ENCODE measurements at places on chromosomes 3 and 15.

DNA sequence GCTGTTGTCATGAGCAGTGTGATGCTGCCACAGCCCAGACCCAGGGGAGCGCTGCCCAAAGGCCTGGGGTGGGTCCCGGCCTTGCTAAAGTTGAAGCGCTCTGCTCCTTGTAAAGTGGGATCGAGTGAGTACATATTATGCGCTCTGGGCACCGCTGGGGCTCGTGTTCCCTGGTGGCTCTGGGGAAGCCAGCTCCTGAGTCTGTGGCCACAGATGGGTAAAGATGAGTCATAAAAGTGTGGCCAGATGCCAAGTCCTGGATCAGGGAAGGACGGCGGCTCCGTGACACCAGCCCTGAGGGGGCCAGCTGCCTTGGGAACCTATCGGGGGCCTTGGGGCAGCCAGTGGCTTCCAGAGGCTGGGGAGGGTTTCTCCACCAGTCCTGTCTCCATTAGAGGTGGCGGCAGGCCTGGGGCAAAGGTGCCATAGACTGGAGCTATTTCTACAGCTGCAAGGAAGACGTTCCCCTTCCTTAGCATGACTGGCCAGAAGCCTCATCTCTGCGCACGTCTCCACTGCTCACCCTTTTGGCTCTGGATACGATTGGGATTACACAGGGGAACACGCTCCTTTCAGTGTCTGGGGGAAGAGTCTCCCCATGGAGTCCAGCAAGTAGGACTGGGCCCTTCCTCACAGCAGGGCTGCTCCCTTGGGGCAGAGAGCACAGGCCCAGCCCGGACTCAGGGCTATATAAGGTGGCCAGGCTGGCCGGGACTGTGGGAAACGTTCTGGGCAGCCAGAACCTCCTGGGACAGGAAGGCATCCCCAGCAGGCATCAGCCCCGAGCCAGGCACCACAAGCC lies 1.2 kb upstream of the ITIH4 start:
- no peak for DNase-seq

DNA sequence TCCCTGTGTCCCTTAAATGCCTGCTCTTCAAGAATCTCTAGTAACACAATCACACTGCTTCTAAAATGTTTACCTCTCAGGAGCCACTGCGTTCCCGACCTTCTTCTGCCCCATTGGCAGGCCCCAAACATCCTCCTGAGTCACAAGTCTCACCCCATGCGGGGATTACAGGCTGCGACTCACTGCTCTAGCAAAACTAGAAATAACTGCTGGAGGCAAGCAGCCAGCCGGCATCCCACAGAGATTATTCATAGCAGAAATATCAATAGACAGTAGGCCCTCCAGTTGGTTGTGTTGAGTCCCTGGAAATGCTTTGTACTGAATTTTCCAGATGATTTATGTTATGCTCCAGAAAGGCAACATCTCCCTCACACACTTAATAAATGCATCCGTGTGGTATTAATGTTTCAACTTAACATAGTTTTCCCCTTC lies 64.8 kb downstream of the RFTN1 start:
- DNase-seq, result no peak

GRCh38 chr15:68578980-68579935 lies at the start of gene CORO2B:
CORO2B (plus strand) TSS chr15:68578993; CDS start chr15:68579263, 270 bp downstream.
- no peak for DNase-seq

DNA sequence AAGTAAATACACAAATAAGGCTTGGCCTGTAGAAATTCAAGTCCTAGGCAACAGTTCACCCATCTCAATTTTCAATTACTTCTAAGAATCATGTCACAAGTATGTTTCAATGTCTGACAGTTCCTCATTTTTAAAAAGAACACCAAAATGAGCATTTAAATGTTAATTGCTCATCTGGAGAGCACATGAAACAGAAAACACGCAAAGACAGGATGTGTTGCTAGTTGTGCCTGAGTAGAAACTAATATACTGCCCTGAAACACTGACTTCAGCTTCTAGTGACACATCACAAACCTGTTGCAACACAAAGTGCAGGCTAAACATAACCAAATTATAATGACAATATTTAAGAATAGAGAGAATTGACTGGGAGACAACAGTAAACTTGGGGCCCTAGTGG lies 167.3 kb upstream of the THBS1 start:
- DNase-seq, result no peak

Measured in activated effector memory CD4-positive, alpha-beta T cell treated with Interleukin-2 at 50 U/mL for 16 hours (primary cell).